Stimulated activated CD4-positive, alpha-beta T cell treated with anti-CD3 and anti-CD28 coated beads, Interleukin-4, amount 100 ng/mL, for 4 hours (primary cell): ENCODE measurements at places on chromosomes 11 and 22.

DNA sequence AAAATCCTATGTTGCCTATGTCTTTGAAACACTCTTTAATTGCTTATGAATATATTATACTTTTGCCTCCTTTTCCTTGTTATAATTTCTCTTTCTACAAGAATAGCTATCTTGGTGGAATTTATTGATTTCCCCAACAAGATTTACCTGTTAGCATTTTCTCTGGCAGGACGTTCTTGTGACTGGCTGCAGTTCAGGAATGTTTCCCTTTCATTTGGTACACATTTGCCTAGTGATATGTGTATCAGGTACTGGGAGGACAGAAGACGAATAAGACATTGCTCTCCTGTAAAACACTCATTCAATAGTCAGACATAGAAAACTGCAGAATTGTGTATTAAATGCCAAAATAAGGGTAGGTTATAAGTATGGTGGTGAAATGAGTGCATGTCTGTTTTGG, 279.9 kb downstream of the FAT3 start:
- no peak for DNase-seq

DNA sequence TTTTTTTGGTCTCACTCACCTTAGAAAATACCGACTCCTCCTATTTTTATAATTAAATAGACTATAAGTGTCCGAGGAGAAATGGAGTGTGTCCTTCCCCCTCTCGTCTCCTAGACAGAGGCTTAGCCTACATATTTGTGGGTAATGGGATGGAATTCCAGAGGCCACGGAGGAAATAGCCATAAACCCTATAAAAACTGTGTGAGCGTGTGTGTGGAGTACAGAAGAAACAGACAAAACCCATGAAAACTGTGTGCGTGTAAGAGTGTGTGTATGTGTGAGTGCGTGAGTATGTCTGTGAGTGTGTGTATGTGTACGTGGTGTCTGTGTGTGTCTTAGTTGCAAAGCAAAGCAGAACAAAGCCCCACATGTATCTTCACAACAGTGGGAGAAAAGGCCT, 883.5 kb downstream of the OPCML start:
- no peak for DNase-seq

- DNase-seq: no peak
Observed at GRCh38 chr22:44363013-44363979, 50.5 kb upstream of the SHISAL1 start.

- DNase-seq: no peak
Observed at GRCh38 chr11:74678591-74679512, 52.4 kb downstream of the CHRDL2 start.

DNA sequence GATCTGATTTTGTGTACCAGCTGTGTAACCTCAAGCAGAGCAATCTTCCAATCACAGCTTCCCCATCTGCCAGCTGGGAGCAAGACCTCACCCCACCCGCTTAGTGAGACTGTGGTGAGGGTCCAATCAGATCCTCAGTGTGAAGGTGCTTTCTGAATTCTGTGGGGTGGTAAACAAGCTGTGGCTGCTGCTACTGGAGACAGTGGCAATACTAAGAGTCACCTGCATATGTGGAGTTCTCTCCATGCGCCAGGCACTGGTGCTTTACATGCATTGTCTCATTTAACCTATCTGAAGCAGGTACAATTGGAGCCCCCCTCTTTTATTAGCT, 50.4 kb downstream of the CWC15 start:
- no peak for DNase-seq
